ENCODE measurements at places on chromosomes 2 and 18.

DNA sequence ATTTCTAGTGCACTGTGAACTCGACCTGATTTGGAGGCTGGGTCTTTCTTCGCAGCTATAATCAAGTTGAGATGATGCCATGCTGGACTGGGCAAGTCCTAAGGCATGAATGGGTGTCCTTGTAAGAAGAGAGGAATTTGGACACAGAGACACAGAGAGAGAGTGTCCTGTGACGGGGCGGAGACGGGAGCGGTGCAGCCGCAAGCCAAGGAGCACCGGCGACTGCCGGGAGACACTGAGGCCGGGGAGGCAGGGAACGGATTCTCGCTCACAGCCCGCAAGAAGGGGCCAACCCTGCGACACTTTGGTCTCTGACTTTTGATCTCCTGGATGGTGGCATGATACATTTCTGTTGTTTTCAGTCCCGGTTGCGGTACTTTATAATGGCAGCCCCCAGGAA lies 22.4 kb upstream of the MBP start:
- DNase-seq = no peak

- DNase-seq = no peak
These were observed 123.5 kb upstream of the EML6 start for GRCh38 chr2:54599914-54600313.

- DNase-seq = no peak
These were observed 2.4 kb upstream of the GPC1 start for GRCh38 chr2:240432820-240433801.

DNA sequence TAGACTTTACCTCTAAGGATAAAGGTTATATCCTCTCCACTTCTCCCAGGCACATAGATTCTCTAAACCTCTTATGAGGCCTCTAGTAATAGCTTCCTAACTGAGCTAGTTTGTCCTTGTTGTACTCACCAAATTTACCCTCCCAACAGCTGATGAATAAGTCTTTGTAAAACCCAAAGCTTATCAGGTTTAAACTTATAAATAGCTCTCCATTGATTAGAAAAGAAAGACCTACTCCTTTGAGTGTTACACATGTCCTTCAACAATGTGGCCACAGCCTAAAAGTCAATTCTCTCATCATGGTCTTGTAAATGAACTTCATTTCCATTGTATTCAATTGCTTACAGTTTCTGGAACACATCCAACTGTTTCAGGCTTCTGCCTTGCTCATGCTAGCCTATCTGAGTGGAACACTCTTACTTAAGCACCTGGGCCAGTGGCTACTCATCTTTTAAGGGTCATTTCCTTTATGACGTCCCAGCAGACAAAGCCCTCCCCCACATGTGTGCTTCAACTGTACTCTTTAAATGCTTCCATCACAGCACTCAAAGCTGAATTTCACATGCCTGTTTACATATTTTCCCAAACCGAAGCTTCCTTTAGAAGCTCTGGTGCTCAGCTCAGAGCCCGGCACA lies 131.6 kb downstream of the CDH2 start:
- DNase-seq = no peak

DNA sequence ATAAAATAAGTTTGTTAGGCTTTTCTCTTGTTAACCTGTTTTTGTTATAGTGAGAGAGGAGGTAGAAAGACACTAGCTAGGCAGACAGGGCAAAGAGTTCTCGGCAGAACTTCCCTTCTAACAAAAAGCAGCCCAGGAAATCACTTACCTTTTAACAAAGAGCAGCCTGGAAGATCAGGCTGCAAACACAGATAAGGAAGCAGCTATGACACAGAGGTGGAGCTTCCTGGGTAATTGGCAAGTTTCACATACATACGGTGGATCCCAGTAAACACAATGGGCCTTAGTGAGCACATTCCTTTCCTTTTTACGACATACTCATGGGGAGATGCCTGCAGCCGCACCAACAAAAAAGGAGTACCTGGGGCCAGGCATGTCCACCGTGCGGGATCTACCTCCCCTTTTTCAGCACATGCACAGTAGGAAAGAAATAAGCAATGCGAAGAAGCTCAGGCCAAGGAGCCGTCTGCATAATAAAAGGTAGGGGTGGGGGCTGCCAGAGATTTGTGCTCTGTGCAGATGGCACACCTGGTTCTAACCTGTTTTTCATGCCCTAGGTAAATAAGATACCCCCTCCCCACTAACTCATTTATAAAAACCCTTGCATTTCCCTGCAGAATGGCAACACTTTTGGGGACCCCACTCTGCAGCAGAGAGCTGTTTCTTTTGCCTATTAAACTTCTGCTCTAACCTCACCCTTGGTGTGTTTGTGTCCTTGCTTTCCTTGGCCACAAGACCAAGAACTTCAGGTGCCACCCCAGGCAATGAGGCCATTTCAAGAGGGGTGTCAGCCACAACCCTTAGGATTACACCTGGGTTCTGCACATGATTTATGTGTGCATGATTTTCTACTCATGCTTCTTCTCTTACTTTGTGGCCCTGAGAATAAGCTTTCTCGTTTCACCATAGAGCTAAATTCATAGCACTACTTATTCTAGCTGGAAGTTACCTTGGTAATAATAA lies 26.5 kb downstream of the MDH1 start:
- DNase-seq = no peak

DNA sequence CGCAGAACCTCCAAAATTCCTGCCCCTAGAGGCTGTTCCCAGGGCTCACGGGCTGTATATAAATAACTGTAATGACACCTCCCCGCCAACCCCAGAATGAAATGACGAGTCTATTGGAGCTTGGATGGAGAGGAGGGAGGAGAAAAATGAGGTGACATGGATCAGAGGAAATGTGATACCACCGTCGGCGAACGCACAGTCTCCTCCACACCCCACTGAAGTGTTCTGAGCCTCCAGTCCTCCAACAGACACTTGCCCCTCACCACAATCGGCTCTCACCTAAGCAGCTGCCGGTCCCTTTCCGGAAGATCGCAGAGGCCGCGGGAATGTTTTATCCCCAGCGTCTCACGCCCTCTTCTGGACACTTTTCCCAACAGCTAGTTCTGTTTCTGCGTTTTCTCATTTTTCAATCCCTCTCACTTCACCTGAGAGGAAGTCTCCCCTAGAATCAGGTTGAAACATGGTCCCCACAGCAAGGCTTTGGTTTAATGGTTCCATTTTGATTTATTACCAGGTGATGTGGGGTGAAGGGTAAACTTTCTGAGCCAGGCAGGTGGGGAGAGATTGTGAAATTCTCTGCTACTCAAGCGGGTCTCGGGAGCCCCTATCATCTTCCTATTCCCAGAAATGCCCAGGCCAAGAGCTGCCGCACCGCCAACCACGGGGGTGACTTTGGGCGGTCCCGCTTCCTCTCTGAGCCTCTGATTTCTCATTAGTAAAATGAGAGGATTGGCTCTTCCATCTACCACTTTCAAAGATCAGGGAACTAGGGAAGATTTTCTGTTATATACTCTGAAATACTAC lies 9.1 kb upstream of the MYO5B start:
- no peak for DNase-seq

DNA sequence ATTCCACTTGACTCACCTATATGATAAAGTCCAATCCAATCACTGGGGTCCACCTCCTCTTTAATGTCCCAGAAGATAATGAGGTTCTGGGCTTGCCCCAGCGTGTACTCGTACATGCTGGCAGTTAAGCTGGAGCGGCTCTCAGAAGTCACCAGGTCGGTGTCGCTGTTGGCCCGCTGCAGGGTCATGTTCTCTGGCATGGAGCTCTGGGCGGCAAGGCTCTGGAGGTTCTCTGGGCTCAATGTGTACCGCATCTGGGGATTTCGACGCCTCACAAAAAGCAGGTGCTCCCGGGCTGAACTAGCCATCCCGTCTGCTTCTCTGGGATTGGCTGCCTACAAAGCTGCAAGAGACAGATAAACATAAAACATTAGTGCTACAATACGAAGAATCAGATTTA lies 206.4 kb upstream of the CCDC150 start:
- no peak for DNase-seq
